ENCODE measurements at places on chromosomes 16 and 17.
A peak's percentile ranks its signal among the peaks of the same experiment; 100 is the strongest.

GRCh38 chr17:9021992-9022572, 772 bp downstream of the NTN1 start:
- DNase-seq: no peak

DNA sequence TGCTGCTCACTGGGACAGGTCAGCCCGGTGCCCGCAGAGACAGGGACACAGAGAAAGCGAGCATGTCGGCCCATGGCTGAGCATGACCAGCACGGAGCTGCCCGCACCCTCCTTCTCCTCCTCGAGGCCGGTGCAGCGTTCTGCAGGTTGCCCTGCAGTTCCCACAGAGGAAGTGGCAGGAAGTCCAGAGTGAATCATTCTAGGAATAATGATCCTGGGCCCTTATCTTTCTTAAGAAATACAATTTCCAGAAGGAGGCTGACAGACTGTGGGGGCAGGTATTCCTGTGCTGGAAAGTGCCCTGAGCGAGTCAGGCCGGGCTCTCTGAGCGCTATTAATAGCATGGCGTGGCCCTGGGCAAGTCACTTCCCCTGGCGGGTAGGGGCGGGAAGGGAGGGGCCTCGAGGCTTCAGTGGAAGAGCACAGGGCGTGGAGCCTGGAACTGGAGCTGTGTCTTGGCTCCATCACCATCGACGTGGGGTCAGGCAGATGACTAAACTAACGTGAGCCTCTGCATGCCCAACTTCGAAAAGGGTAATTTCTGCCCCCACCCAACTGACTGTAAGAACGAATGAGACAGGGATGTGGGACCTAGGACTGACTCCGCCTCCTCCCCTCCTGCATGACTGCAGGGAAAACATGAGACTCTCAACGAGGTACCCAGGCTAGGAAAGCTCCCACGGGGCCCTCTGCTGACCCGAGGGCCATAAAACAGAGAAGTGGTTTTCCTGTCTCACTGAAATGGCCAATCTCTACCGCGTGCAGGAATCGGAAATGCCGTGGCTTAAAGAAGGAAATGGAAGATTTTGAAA, 9.8 kb downstream of the TMEM204 start:
- peak; percentile 39 for DNase-seq

- DNase-seq: peak; percentile 80
These were observed 16.2 kb upstream of the KIFC3 start for GRCh38 chr16:57818377-57819064.

DNA sequence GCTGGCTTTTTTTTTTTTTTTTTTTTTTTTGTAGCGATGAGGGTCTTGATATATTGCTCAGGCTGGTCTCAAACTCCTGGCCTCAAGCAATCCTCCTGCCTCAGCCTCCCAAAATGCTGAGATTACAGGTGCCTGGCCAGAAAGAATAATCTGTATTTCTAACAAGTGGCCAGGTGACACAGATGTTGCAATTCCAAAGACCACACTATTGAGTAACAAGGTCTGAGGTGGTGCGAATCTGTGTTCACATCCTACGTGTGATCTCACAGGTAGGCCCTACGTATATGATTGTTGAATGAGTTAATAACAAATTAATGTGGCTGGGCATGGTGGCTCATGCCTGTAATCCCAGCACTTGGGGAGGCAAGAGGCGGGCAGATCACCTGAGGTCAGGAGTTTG, 33.3 kb downstream of the OTOA start:
- no peak for DNase-seq

GRCh38 chr16:84575914-84576313, 42.0 kb downstream of the COTL1 start:
- no peak for DNase-seq

DNA sequence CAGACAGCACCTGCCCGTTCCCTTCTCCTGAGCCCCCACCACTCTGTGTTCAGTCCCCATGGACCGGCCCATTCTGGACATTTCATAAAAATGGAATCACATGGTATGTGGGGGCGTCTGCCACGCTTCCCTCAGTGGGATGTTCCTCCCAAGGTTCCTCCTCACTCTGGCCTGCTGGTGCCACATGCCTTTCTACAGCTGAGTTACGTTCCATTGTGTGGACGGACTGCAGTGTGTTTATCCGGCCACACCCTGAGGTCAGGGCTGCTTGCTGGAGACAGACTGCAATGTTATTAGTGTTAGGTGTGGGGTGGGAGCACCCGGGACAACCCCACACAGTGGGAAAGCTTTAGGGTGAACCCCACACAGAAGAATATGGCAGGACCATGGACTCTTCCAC, 5.9 kb upstream of the AATK start:
- DNase-seq: no peak

- no peak for DNase-seq
These were observed 3.3 kb upstream of the CACNG5 start for GRCh38 chr17:66831383-66832210.

- DNase-seq: peak; percentile 94
These were observed 30.0 kb upstream of the KDM6B start for GRCh38 chr17:7803981-7804380.

- no peak for DNase-seq
These were observed 38.6 kb upstream of the TENT4B start for GRCh38 chr16:50114357-50115129.

- peak; percentile 80 for DNase-seq
These were observed 26.6 kb upstream of the OR1F1 start for GRCh38 chr16:3161235-3162018.

DNA sequence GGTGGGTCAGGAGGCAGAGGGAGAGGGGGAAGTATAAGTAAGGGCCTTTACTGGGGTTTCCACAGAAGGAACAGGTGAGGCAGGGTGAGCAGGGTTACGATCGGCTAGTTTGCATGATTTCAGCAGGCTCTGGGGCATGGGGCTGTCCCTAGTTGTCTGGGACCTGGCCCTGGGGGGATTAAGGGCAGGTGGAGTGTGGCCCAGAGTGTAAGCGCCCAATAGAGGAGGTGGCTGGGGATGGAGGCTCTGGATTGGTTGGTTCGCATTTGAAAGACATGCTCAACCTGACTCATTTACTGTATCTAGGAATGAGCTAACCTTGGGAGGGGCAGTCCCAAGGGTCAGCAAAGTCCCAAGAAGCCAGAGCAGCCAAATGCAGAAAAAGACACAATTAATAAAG, 230.3 kb downstream of the MAP2K4 start:
- no peak for DNase-seq

- DNase-seq: no peak
These were observed 34.4 kb downstream of the NFAT5 start for GRCh38 chr16:69600202-69600601.

- DNase-seq: peak; percentile 40
These were observed 6.8 kb upstream of the MMP15 start for GRCh38 chr16:58018803-58019202.

- no peak for DNase-seq
These were observed 10.4 kb downstream of the CD300LF start for GRCh38 chr17:74702116-74702871.

GRCh38 chr17:67632141-67632540, 85.6 kb upstream of the NOL11 start:
- no peak for DNase-seq

GRCh38 chr16:48611329-48612137, 1.6 kb upstream of the N4BP1 start:
- DNase-seq: peak; percentile 29

DNA sequence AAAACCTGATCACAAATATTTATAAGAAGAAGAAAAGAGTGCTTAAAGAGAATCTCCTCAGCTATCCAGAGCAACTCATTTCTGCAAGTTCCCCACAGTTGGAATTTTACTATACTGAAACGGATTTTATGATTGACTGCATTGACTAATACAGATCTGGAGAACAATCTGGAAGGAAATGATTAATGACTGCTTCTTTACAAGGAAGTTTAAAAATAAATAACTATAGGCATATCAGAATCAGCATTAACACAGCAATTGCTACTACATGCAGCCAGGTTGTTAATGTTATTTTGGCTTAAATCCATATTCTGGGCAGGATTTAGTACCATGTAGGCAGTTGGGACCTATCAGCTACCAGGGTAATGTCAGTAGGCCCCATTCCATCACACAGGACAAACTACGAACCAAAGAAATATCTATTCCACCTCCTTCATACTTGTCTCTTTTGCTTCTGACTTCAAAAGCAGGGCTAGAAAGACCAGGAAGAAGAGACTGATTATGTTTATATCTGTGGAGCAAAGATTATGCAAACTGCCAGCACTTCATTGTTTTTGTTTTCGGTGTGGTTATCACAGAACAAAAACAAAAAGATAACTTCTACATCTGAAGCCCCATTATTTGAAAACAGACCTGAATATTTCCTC, 3.9 kb downstream of the SKAP1 start:
- DNase-seq: no peak

DNA sequence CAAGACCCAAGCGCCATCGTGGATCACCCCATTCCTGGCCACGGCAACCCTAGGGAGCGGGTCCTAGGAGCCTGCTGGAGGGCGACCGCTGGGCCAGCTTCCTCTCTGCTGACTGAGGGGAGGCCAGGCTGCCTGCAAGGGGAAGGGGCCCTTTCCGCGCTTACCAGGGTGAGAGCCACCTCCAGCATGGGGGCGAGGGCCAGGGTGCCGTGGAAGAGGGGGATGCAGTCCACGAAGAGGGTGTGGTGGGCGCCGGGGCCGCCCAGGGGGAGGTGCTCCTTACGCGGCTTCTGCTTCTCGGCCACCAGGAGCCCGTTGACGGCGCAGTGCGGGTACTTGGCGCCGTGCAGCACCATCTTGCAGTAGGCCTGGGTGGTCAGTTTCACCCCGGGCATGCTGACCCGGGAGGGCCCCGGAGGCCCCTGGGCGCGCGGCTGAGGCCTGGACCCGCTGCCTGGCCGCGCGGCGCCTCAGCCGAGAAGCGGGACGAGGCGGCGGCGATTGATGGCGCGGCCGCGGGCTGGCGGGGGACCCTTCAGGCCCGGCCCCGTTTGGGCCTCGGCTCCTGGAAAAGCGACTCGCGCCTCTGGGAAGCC, 345 bp downstream of the EMC8 start:
- DNase-seq: peak; percentile 54

DNA sequence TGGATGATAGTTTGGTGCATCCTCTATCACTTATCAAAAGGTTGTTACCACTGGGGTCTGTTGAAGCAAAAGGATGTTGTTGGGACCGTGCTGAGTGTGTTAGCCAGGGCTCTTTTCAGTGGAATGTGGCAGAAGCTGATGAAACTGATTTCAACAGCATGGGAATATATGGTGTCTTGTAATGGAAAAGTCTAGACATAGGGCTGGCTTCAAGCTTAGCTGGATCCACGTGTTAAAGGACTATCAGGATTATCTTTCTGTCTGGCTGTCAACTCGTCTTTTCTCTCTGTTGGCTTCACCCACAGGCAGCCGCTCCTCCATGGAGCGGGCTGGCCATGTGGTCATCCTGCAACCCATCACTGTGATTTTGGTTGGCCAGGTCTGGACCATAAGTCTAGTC, 8.7 kb downstream of the SNX29 start:
- DNase-seq: no peak

DNA sequence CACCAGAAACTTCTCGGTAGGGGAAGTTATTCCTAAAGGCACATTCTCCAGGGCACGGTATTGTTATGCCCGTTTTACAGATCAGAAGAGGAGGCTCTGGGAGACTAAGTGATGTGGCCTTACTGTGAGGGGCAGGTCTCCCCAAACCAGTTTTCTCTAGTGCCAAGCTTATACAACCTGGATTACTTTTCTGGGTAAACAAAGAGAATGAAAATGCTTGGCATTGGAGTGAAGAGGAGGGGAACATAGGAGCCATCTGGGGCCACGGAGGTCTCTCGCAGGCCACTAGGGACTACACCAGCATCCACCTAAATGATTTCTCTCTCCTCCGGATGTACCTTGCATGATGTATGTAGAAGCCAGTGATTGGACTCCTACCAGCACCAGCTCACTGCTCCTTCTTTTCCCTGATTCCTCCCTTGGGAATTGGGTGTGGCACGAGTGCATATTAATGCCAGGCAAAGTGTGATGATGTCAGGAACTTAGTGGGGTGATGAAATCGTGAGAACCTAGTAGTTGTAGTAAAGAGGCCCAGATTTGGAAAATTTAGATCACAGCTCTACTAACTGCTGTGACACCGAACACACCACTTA, 674 bp downstream of the TOM1L1 start:
- peak; percentile 67 for DNase-seq

GRCh38 chr16:2385190-2385836, 43.9 kb upstream of the CCNF start:
- peak; percentile 88 for DNase-seq

- no peak for DNase-seq
These were observed 65.7 kb upstream of the KSR1 start for GRCh38 chr17:27390540-27390939.

DNA sequence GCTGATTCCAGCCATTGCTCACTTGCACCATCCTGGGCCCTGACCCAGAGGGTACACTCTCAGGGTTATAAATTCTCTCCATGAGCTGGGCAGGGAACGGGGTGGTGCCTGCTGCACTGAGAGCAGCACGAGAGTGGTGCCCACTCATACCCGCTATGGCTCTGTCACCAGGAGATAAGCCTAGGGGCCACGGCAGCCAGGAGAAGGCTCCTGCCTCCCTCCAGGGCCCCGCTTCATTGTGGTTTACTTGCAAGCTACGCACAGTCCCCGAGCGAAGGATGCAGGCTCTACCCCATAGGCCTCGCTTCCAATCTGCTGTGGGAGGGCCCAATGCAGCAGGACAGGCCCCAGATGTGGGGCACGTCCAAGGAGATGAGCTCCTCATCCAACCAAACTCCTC, 48.5 kb downstream of the VAC14 start:
- DNase-seq: no peak

DNA sequence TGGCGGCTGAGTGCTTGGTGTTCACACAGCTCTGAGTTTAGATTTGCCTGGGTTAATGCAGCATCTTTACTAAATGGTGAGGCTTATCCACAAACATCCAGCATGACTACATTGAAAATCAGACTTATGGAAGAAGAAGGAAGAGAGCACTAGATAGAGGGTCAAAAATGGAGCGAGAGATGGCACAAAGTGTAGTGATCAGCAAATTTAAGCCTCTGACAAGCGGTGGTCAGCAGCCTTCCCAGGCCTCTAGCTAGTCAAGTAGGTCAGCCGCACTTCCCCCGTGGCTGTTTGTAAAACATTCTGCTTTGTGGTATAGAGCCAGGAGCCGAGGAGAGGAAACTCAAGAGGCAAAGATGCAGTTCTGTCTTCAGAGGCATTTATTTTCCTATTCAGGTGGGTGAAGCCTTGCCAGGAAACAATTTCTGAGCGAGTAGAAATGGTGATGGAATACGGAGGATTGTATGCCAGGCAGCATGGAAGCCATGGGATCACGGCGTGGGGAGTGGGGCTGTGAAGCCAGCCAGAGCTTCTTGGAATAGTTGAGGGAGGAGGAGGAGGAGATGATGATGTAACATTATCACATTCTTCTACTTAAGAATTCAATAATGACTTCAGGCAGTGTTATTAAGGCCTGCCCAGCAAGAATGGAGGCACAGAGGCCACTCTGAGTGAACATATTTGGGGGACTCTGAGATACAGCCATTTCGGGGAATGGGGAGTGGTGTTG, 118.9 kb downstream of the MSI2 start:
- DNase-seq: no peak

DNA sequence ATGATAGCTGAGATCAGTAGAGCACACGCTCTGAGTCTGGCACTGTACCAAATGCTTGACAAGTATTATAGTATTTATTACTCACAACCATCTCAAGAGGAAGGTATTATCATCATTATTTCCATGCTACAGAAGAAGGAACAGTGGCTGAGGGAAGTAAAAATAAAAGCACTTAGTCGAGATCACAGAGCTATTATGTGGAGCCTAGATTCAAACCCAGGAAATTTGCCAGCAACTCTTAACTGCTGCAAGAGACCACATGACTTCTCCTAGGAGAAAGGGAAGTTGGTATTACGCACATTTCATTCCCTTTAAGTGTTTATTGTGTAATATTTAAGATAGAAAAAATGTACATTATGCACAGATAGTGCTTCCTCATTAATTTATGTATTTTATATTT, 1.0 kb upstream of the RHOT1 start:
- peak; percentile 59 for DNase-seq
